NCI-H510A treated with DMSO at 0.1 percent for 48 hours (cell line): ENCODE measurements at places on chromosomes 2 and 18.

DNA sequence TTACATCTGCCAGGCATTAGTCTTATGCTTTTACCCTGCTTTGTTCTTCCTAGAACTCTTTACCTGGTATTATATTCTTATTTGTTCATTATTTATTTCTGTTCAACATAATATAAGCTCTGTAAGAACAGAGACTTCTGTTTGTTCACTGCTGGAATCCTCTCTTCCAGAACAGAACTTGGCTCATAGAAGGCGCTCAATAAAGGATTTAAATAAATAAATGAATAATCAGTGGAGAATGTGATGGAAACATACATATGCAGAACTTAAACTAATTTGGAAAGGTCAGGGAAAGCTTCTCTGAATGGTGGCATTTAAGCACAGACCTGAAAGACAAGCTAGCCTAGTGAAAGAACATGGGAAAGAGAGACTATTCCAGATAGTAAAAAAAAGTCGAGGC lies 24.3 kb downstream of the NCKAP1 start:
- DNase-seq, result no peak

- DNase-seq, result no peak
Observed at GRCh38 chr2:84676295-84676694, 160.0 kb downstream of the DNAH6 start.

GRCh38 chr2:235946590-235946989 lies 221.6 kb downstream of the GBX2 start:
- no peak for DNase-seq

DNA sequence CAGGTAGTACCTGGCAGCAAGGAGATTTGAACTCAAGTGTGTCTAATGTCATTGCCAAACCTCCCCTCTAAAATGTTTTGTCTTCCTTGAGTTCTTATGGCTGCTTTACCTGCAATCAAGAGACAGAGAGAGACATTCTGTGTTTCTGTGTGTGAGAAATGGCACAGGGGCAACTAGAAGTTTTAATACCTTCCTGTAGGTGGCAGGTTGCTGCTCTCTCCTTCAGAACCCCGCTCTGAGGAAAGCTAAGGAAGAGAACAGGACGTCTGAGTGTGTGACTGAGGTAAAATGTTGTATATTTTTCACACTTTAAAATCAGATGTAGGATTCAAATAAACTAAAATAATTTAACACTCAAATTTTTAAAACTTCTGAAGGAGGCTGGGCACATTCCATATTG lies 19.2 kb downstream of the DTNA start:
- DNase-seq, result peak; percentile 51

- no peak for DNase-seq
Observed at GRCh38 chr2:172021955-172022354, 22.2 kb downstream of the METAP1D start.

DNA sequence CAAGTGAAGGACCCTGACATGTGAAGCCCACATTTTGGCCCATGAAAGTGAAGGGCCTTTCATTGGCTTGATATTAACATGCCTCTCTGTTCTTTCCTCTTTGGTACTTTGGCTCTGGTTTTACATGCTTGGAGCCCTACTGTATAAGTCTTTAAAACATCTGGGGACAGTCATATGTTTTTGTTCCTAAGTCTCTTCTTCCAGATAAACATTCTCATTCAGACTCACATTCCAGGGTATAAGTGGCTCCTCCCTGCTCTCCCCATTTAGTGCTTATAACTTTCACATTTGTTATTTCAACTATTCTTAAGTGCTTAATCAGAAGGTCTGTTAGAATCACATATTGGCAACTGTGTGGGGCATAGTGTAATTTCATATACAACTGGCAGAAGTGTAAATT lies 1932.2 kb upstream of the CELF4 start:
- DNase-seq, result no peak

DNA sequence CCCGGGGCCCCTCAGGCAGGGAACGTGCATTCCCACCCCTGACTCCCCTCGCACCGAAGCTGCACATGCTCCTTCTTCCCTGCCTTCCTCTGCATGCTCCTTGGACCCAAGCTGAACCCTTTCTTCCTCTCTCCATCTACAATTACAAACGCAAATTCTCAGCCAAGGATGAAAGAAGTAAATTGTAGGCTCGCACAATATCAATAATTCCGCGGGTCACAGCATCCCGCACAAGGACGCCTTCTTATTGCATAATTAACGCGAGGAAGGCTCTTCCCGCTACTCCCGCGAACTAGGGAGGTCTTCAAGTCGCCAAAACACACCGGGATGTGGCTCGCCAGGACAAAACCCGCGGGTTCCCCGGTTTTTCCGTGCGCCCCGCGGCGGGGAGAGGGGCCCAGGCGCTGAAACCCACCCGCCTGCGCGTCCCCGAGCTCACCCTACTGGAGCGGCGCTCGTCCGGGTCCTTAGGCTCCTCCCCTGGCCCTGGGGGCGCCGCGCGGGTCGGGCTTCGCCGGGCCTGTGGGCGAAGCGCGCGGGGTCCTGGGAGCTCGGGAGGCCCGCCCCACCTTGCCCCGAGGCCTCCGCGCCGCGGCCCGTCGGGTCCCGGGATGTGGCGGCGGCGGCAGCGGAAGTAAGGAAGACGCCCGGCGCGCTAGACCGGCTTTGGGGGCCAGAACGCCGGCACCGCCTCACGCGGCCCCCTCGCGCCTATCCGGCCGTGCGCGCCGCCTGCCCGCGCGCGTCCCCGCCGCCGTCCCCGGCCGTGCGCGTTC lies at the start of gene CHST10:
Gene CHST10, minus strand, starts transcription at position 734 of the 776 bp plus-strand sequence. CDS start 10,993 bp downstream, outside the sequence.
- DNase-seq, result peak; percentile 44

DNA sequence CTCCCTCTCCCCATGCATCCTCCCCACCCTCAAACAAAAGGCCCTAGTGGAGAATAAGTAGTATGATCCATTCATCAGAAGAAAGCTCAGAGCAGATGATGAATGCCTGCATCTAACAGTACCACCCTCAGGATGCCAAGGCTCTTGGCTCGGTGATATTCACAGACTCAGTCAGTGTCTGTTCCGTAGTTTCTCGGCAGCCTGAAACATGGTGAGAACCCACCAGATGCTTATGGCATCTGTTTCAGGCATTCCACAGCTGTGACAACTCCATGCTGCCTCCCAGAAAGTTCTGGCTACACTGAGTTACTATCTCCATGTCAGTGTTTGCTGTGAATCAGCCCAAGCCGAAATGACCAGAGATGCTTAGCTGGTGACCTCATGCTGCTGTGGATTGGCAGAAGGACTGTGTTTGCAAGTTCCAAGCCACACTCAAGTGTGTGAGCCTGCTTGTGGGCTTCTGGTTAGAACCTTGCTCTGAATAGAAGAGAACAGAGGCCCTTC lies 83.9 kb downstream of the WDSUB1 start:
- no peak for DNase-seq

DNA sequence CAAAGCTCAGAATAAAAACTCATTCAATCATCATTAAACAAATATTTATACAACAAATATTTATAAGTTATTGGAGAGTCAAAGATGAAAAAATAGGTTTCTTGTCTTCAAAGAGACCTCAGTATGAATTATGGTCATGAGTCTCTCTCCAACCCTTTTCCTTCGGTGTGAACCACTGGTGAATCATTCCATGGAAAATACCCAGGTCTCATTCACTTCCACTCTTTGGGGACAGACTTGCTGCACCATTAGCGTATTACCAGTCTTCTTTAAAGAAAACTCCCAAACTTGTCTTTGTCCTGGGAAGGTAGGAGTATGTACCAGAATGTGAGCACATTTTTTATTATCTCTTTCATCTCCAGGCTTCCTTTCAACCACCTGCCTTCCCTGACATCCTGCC lies 257.4 kb upstream of the RBMS1 start:
- DNase-seq, result no peak

DNA sequence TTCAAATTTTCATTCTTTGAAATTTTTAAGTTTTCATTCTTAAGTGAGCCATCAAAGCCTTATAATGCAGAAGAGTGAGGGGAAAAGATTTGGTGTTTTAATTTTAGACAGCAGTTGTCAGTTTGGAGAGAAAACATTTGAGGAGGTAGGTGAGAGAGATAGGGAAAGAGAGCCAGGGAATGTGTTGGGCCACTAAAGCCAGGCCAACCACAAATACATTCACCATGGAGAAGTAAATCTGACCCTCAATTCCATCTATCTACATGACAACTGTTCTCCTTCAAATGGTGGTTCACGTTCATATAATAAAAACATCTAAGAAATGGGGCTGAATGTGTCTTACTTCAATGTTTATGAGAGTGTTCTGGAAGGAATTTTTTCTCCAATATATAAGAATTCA lies 553.0 kb upstream of the SYT4 start:
- no peak for DNase-seq

DNA sequence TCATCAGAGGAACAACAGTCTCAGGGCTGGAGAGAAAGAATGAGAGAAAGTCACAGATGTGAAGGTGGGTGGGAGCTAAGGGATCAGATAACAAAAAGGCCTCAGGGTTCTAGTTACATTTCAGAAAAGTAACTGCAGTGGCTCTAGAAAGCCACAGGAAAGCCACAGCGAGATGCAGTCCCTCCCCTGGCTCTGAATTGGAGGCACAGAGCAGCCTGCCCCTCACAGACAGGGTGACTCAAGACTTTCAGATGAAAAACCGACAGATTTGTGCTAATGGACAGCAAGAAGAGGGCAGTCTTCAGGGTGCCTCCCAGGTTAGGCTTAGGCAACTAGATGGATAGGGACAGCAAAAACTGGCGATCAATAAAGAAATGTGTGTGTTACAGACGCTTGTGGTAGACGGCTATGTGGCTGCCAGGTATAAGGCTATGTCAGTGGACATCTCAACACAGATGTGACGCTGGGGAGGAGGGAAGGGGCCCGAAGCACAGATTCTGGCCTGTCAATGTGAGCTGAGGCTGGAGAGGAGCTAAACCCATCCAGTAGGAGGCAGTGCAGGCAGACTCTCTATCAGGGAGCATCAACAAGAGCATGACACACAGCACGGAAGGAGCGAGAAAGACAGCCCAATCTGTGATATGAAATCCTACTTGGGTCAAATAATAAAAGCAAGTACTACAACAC lies 26.2 kb downstream of the UNC50 start:
- no peak for DNase-seq

DNA sequence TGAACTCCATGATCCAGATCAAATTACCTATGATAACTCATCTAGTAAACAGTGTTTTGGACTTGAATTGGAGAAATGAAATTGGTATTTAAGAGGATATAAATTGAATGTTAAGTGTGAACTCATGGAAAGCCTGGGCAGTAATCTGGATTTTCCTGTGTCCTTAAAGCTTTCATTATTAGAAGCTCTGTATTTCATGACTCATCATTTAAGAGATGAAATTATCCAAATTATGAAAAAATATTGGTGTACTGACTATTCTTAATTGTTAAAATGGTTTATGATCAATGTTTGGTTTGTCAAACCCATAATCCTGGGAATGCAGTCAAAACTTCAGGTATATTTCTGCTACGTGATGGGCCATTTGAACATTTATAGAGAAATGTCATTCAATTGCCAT lies 332.2 kb upstream of the ST6GAL2 start:
- no peak for DNase-seq

DNA sequence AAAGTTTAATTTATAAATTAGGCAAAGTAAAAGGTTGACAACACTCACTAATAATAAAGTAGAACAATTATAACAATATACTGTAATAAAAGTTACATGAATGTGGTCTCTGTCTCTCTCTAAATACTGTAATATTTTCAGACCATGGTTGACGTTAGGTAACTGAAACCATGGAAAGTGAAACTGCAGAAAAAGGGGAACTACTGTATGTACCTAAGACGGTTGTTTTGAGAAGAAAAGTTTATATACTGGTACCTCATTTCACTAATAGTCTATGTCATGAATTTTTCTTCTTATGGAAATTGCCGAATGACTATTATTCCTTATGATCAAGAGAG lies 166.7 kb upstream of the ZNF521 start:
- no peak for DNase-seq

DNA sequence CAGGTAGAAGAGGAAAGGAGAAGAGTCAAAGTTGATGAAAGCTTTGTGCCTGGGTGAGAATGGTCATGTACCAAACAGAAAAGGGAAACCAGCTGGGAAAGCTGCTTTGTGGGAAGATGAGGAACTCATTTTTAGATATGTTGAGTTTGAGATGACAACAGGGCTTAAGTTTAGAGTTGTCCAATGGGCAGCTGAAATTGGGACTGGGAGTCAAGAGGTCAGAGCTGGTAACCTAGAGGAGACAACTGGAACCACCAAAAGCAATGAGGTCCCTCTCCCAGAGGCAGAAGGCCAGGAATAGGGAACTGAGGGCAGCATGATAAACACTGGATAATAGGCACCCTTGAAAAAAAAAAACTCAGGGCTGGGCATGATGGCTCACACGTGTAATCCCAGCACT lies 48.8 kb downstream of the SLC4A1AP start:
- no peak for DNase-seq

DNA sequence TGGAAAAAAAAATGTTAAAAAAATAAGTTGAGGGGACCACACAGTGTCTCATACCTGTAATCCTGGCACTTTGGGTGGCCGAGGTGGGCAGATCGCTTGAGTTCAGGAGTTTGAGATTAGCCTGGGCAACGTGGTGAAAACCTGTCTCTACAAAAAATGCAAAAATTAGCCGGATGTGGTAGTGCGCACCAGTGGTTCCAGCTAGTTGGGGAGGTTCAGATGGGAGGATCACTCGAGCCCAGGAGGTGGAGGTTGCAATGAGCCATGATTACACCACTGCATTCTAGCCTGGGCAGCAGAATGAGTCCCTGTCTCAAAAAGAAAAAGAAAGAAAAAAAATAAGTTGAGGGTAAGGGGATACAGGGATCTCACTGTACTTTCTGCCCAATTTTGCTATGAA lies 6.1 kb upstream of the KYNU start:
- DNase-seq, result no peak

- DNase-seq, result no peak
Observed at GRCh38 chr18:34956663-34957062, 84.5 kb upstream of the MAPRE2 start.

GRCh38 chr2:232502911-232503808 lies 15.5 kb upstream of the ECEL1 start:
- peak; percentile 24 for DNase-seq

DNA sequence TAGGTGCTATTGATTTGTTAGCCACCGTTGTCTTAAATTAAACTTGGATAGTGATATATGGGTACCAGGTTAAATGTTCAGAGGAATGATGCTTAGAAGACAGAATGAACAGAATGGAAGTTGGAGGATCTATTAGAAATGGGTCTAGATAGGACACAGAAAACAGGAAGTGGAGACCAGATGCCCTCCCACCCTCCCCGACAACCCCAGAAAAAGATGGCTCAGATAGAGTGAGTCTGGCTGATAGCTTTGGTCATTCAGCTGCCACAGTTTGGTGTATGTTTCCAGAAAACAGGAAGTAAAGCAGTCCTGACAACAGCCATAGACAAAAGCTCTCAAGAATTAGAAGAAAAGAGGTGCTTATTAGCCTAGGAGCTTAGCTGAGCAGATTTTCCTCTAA lies 71.5 kb upstream of the DSG1 start:
- no peak for DNase-seq

GRCh38 chr18:6509417-6509816 lies 94.7 kb upstream of the L3MBTL4 start:
- DNase-seq, result no peak

DNA sequence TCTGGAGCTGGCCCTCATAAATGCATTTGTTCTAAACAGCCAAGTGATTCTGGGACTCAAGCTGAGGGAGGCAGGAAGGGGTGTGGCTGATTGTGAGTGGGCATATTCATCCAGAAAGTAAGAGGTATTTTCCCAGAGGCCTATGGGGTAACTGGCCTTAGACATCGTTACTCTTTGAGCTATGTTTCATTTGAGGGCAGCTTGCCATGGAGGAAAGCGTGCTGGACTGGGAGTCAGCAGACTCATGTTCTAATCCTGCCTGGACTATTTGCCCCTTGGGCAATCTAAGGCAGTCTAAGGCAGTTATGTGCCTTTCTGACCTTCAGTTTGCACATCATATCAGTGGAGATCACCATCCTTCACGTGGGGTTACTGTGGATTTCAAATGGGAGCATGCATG lies 93.5 kb upstream of the SLC14A2 start:
- DNase-seq, result no peak
